ENCODE measurements at places on chromosomes 7 and 10.

- no peak for DNase-seq
These were observed 127.8 kb downstream of the ICA1 start for GRCh38 chr7:8134089-8134733.

- DNase-seq, result no peak
These were observed 312.5 kb upstream of the CHRM2 start for GRCh38 chr7:136555933-136556332.

DNA sequence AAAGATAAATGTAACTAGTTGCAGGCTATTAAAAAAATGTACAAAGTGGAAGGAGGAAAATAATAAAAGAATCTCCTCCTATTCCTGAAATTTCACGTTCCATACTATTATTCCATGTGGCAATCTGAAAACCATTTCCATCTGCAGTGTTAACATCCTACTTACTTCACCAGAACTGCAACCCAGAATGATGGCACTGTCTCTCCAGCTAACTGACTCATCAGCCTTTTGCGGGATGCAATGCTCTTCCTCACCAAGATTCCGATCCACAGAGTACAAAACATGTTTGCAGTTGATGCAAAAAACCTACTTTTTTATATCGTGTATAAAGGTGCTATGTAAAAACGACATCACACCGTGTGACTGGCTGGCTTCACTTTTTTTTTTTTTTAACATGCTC is 50.8 kb downstream of the ESYT2 start:
- no peak for DNase-seq

- DNase-seq, result no peak
These were observed 2.3 kb downstream of the ACHE start for GRCh38 chr7:100893318-100893895.

DNA sequence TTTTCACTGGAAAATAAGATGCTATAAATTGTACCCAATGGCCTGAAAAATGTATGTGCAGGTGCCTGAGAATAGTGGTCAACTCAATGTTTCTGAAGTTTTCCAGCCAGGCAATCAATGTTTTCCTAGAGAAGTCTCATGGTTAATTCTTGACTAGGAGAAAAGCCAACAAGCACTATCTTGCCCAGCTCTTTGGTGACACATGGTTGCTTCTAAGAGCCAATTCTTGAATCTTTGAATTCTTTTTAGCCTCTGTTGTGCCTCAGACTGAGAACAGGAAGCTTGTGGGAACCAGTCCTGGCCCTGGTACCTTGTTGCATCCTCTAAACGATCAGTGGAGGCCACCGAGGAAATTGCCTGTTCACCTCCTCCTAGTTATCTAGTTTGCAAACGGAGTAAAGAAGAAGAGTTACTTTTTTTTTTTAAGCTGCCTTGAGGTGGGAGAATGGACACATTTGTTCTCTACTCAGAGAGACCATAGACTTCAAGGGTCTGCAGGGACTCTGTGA is 144.0 kb upstream of the MKLN1 start:
- no peak for DNase-seq

DNA sequence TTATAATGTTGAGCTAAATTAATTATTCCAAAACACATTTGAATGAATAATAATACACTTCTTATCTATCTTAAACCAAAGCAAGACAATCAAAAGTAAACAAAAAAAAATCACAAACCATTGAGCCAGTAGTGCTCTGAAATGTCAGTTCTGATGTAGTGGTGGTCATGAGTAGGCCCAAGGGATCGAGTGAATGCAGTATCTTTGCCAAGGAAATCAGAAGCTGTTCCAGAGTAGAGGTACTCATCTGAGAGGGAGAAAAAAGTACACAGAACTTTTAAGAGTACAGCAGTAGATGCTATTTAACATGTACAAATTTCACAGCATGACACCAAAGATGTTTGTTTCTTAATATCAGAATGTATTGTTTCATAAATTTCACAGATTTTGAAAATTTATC is 121.5 kb downstream of the SEMA3D start:
- no peak for DNase-seq

GRCh38 chr7:88316456-88316855 is 9.8 kb upstream of the STEAP4 start:
- no peak for DNase-seq

DNA sequence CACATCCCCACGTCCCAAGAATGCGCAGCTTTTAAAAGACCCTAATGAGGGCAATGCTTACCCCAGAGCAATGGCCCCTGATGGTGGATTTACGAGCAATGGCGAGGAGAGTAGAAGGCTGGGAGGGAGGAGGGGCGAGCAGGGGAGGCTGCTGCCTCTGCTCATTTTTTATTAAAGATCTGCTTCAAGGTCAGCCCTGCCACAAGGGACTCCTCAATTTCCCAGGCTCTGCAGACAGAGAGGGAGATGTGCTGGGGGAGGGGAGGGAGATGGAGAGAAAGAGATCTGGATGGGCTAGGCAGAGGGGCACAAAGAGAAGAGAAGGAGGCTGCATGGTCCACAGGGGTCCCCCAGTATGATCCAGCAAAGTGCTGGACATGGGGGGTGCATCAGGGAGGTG is 7.8 kb upstream of the SRRM3 start:
- no peak for DNase-seq

DNA sequence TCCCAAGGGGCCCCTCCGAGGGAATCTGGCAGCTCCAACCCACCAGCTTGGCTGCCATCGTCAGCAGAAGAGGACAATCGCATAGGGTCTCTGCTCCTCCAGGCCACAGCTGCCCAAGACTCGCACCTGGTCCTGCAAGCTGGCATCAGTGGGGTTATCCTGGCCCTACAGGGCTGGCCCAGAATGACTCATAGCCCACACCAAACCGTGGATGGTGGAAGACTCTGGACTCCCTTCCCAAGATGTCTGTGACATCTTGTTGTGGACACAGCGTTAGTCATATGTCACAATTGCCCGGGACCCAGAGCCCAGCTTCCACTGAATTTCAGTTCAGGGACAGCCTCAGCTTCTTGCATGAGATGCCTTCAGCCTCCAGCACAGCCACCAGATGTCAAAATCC is 91.5 kb upstream of the CUX1 start:
- no peak for DNase-seq

- DNase-seq, result no peak
These were observed 2.8 kb upstream of the CUL1 start for GRCh38 chr7:148695953-148696352.

- peak; percentile 59 for DNase-seq
These were observed 49.8 kb downstream of the PAXIP1 start for GRCh38 chr7:154953006-154953684.

DNA sequence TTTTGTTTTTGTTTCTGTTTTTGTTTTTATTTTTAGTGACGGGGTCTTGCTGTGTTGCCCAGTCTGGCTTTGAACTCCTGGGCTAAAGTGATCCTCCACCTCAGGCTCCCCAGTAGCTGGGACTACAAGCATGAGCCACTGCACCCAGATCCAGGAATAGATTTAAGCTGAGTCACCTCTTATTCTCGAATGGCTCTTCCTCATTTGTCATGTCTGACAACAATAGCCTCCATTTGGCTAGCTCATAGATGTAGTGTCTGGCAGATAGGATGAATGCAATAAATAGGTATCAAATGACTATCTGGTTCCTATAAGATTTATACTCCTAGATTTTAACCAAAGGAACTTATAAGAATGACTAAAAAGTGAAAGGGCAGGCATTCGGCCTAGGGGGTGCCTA is 172.9 kb downstream of the TMEM26 start:
- no peak for DNase-seq

Measured in CD8-positive, alpha-beta memory T cell (primary cell).